ENCODE measurements at places on chromosomes 2 and 18.

DNA sequence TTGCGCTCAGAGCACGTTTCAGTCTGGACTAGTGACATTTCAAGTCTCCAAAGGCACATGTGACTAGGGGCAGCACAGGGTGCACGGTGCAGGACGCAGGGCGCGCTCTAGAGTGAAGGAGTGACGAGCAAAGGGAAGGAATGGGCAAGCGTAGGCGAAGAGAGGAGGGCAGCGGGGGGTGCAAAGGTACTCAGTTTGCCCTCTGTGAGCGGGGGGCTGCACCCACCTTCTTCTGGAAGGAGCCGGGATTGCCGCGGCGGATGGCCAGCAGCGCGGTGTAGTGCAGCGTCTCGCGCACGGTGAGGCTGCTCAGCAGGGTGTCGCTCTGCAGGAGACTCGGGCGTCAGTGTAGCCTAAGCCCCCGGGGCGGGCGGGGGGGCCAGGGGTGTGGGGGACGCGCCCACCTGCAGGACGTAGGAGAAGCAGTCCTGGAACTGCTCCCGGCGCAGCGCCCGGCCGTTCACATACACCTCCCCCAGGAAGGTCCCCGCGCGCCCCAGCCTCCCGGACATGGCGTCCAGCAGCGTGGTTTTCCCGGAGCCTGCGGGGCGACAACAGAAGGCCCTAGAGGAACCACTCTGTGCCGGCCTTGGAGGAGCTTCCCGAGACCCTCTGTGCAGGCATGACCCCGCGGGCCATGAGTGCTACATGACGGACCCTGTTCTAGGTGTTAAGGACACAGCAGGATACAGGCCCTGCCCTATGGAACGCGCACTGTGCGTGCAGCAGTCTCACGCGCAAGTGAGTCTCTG lies 6.9 kb downstream of the ABCG5 start:
- DNase-seq = peak; percentile 77

DNA sequence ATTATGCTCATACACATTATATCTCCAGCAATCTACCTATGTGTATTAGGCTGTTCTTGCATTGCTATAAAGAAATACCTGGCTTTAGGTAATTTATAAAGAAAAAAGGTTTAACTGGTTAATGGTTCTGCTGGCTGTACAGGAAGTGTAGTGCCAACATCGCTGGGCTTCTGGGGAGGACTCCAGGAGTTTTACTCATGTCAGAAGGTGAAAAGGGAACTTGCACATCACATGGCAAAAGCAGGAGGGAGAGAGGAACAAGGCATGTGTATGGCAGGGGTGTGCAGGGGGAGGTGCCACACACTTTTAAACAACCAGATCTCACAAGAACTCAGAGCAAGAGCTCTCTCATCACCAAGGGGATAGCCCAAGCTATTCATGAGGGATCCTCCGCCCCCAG lies 715.4 kb upstream of the ZEB2 start:
- no peak for DNase-seq

DNA sequence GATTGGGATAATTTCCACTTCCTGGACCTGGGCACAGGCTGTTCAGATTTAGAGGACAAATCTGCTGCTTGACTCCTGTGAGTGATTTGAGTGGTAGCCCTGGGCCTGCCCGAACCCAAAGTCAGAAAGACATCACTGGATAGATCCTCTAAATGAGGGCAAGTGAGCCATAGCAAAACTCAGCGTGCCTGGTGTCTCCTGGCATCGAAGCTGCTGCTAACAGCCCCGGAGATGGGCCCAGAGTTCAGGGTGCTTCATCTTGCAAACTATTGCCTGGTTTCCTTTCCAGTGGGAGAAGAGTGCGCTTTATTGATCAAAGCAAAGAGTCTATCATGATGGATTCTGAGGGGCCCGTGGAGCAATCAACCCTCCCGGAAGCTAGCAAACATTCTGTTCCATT lies 153.1 kb upstream of the KLHL29 start:
- DNase-seq = no peak

GRCh38 chr2:111909079-111909478 lies 10.7 kb downstream of the MERTK start:
- no peak for DNase-seq

GRCh38 chr2:229713371-229714079 lies 830 bp downstream of the DNER start:
- DNase-seq = peak; percentile 87

- no peak for DNase-seq
These were observed 12.4 kb upstream of the CRYGA start for GRCh38 chr2:208175840-208176153.

DNA sequence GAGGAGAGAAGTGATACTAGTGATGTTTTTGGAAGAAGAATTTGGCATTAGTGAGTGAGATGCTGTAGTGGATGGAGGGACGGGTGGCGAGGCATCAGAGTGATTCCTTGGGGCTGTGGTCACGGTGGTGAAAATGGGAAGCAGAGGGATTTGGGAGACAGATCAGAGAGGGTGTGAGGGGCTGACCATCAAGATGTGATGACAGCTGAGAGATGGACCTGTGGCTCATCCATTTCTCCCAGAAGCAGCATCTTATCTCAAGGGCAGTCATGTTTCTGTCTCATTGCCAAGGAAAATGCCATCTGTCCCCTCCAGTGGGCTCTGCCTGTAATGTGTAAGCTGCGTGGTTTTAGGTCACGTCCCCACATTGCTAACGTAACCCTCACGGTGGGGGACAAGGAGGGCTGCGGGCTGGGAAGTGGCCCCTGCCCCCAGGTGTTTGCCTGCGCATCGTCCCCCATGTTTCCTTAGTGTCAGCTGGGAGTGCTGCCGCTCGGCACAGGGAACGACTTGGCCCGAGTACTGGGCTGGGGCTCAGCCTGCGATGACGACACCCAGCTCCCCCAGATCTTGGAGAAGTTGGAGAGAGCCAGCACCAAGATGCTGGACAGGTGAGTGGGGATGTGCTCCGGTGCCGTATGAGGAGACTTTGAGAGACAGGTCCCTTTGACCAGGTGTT lies 91.0 kb downstream of the DGKD start:
- no peak for DNase-seq

DNA sequence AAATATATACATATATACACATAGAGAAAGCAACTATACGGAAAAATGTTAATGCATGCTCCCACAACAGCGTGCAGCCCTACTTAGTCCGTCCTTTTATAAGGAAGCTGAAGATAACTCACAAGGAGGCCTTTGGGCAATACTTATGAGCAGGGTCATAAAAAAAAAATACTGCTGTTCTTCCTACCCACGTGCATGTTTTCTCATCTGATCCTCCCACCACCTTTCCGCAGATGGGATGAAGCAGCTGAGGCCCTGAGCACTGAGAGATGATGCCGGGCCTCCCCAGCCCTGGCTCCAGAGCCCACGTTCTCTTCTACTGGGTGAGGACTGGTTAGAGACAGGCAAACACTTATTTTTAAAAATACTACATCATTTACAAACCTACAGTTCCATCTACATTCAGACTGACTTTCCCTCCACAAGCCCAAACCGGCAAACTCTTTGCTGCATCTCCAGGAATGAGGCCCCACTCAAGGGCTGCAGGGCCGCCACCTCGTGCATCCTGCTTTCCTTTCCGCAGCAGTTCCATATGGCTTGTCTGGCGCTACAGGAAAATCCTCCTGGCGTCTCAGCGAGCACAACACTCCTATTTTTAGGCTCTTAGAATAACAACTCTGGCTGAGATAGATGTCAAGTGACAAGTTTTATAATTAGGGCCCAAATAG lies 41.6 kb downstream of the TBC1D8 start:
- DNase-seq = no peak

GRCh38 chr2:11830708-11831301 lies 84.4 kb downstream of the LPIN1 start:
- no peak for DNase-seq

DNA sequence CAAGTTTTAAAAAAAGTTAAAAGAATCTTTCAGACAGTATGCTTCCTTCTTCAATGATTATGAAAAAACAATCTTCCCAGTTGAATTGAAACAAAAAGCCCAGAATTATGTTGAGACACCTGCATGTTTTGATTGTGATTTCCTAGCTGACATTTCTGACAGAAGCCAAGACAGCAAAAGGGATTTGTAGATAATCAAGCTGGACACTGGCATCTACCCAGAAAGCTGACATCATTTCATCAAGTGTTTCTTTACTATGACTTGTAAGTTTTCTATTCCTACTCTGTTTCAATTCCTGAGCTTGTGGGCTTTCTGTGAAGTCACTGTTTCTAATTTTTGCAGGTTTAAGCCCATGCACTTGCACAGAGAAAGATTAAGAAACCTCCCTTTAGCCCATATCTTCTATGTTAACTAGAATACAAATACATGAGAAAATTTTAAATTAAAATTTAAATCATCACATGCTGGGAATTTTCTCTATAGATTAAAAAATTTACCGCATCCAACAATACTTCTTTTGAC lies 82.9 kb upstream of the CCDC85A start:
- DNase-seq = no peak

- DNase-seq = no peak
These were observed 2.2 kb downstream of the RNU4ATAC start for GRCh38 chr2:121532894-121533293.

DNA sequence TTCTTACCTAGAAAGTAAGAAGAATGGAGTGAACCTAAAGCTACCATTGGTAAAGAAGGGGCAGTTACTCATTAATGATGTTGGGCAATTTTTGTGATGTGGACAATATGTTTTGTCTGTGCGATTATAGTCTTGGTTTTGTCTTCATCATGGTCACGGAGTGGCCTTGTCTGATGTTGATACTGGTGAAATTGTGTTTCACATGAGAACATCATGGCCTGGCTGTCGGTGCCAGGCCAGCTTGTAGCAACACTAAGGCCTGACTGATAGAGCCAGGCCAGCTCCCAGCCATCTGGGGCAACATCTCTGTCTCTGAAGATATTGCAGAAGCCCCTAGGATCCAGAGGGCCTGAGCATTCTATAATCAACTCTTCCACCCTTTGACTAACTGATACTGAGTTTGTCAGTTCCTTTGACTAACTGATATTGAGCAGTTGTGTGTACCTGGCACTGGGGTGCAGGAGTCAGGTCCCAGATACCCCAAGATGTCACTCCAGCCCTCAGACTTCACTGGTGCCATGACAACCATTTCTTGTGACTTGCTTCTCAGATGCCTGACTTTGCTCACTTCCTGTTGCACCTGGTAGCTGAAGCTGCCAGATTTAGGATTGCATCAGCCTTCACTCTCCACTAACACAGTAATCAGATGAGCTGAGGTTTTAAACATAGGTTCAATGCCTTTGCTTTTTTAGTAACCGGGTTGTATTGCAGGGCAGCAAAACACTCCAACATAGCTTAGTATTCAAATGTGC lies 62.5 kb downstream of the RPIA start:
- DNase-seq = no peak

- DNase-seq = no peak
These were observed 111.7 kb downstream of the MARCHF4 start for GRCh38 chr2:216260629-216261028.

GRCh38 chr2:8996006-8996405 lies 7.5 kb downstream of the MBOAT2 start:
- DNase-seq = no peak

- DNase-seq = no peak
These were observed 81.2 kb upstream of the LTBP1 start for GRCh38 chr2:32865399-32866068.

- DNase-seq = no peak
These were observed 44.3 kb upstream of the TGIF1 start for GRCh38 chr18:3405713-3406112.

DNA sequence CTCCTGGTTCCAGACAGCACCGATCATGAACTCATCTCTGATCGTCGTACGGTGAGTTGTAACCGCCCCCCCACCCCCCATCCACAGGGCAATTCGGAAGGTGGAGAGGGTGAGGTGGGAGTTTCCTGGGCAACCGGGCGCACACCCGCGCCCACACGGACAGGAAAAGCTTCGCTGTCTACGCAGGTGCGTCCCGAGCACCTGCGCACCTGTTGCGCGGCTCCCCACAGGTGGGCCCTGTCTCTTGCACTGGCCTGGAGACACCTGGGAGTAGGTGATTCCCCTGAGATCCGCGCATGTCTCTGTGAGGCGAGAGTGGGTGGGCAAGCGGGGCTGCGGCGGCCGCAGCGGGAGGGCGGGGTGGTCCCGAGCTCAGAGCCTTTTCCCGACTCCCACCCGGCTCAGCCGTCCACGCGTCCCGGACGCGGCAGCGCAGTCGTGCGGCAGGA lies 459 bp upstream of the ATP6V1C2 start:
- DNase-seq = no peak

GRCh38 chr2:234245945-234246344 lies 195.4 kb downstream of the SPP2 start:
- DNase-seq = no peak

All from SK-N-SH (cell line).